Stimulated activated CD8-positive, alpha-beta memory T cell treated with anti-CD3 and anti-CD28 coated beads, Interleukin-4, amount 100 ng/mL, for 1 hour (primary cell): ENCODE measurements at places on chromosomes 4 and X.

- no peak for DNase-seq
These were observed 76.5 kb upstream of the MSX1 start for GRCh38 chr4:4782969-4783368.

- DNase-seq = no peak
These were observed 287.0 kb upstream of the TET2 start for GRCh38 chr4:104859601-104860237.

DNA sequence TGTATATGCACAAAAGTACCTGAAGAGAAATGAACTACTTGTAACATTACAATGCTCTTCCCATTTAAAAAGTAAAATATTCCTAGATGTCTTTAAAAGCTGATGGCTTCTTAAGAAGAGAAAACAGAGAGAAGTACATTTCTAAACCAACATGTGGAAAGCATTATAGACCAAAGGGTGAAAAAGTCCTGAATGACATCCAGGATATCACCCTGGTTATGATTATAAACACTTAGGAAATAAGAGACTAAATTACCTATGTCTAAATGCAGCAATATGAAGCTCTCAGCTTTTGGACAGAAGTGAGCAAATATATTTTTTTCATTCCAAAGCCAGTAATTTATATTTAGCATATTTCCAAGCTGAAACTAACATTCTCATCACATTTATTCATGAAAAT, 21.7 kb upstream of the EGFL6 start:
- no peak for DNase-seq

DNA sequence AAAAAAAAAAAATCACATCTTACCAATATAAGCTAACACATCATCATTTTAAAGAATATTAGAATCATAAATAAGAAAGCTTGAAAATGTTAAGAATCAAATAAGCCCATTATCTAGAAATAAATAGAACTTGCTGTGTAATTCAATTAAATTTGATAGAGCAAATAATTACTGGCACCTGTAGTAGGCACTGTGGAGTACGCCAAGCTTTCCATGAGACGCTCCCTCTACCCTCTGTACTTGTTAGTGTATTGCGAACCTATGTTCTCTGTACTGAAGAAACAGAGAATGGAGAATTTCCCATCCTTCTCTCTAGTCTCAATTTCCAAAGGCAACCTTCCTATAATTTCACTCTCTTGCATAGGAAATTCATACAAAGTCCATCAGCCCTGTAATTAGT, 61.7 kb upstream of the HAND2 start:
- DNase-seq = no peak

DNA sequence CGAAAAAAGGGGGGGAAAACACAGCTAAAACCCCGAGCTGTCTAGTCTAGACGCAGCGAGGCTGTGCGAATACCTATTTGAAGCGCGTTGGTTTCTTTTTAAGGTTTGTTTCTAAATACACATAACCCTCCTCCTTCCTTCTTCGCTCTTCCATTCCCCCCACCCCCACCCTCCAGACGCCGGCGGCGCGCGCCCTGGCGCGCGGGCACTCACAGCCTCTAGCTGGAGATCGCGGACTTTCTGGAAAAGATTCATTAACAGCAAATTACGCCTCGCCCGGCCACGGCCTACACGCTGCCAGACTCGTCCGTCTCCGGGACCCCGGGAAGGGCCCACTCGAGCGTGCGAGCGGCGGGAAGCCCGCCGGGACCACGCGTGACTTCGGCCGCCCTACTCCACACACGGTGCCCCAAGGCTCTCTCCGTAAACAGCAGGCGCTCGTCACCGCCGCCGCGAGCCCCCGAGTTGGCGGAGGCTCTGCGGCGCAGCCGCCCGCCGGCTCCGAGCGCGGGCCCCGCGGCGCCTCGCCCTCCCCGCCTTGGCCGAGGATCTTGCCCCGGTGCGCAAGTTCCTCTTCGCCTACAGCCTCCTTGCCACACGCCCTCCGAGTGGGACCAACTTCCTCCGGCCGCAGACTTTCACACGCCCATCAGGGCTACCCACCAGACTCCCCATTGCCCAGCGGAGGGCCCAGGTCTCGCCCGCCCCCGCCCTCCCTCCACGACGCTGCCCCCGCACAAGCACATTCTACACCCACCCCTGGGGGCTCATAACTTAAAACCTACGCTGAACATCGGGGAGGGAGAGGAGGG, 2.0 kb downstream of the BCOR start:
- no peak for DNase-seq

DNA sequence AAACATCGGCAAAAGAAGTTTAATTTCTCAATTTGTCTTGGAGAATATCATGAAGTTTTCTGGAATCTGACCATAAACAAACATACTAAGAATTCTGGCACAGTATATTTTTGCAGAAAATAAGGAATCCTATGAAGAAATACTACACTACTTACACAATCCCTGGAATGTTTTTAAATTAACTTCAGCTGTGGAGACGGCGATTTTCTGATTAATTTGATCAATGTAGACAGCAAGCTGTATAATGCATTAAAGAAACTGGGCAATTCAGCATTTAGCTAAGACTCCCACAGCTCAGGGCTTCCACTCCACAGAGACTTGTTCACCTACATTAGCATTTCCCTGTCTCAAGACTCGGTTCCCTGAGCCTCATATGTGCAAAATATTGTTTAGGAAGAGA, 12.2 kb downstream of the EGFL6 start:
- DNase-seq = no peak

- DNase-seq = no peak
These were observed 12.4 kb downstream of the BOD1L1 start for GRCh38 chr4:13615161-13615560.

GRCh38 chr4:163878336-163879121, 384.0 kb downstream of the TMA16 start:
- DNase-seq = no peak

- DNase-seq = no peak
These were observed 292.1 kb downstream of the STIM2 start for GRCh38 chr4:27152703-27153102.

- no peak for DNase-seq
These were observed 60.2 kb upstream of the PGAM4 start for GRCh38 chrX:78029663-78030062.

DNA sequence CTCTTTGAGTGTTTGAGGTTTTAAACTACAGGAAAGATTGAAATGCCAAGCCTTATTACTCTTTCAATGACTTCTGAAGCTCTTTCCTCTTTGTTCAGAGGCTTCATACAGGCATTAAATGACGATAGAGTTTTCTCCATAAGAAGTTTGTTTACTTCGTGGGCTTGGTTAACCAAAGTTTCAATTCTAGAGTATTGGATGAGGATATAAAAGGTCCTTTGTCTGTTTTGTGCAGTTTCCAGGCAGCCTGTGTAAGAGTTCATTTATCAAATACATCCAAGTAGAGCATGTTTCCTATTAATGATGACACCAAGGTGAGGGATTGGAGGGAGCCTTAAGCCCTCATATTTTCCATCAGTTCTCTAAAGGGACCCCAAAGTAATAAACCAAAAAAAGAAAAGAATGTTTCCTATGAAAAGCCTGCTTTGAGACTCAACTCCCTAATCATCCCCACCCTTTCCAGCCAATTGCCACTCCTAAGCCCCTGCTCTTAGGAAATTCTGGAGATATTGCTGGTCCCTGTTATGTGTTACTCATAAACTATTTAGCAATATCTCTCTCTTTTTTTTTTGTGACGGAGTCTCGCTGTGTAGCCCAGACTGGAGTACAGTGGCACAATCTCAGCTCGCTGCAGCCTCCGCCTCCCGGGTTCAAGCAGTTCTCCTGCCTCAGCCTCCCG, 106.2 kb upstream of the IL13RA1 start:
- no peak for DNase-seq

- no peak for DNase-seq
These were observed 22.7 kb upstream of the SEPSECS start for GRCh38 chr4:25182937-25183336.

DNA sequence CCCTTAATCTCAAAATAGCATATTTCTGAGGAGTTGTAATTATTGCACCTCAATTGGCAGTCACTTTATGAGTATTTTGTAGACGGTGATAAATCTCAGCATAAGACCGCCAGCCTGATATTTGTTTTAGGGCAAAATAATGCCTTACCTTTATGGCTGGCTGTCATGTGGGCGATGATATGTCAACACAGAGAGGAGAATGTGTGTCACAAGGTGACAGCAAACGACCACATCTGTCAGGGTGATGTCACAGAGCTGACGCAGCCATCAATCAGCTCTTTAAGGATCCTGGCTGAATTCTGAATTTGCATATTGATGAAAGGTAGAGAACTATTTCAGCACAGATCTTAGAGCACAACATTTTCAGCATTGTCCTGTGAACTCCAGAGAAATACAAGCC, 209.7 kb downstream of the CEP135 start:
- DNase-seq = no peak

GRCh38 chrX:9383655-9384054, 81.2 kb upstream of the TBL1X start:
- no peak for DNase-seq

GRCh38 chrX:150649096-150649870, 43.9 kb upstream of the MTMR1 start:
- DNase-seq = no peak

- DNase-seq = no peak
These were observed 5.4 kb upstream of the ACE2 start for GRCh38 chrX:15606136-15606535.

DNA sequence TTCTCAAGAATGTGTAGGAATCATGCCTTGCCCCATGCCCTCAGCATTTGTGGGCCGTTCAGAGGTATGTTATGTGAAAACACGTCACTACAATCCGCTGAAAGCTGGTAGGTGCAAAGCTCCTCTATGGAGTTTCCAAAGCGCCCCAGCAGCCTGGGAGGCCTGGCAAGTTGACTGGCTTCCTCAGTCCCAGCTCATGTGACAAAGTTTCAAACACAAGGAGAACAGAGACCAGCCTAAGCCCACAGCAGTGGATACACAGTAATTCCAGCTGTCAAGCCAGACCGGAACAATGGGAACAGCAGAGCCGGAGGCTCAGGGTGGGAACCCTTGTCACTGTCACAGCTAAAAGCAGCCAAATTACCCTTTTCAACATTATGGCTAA, 33.5 kb downstream of the NAT8L start:
- DNase-seq = no peak

DNA sequence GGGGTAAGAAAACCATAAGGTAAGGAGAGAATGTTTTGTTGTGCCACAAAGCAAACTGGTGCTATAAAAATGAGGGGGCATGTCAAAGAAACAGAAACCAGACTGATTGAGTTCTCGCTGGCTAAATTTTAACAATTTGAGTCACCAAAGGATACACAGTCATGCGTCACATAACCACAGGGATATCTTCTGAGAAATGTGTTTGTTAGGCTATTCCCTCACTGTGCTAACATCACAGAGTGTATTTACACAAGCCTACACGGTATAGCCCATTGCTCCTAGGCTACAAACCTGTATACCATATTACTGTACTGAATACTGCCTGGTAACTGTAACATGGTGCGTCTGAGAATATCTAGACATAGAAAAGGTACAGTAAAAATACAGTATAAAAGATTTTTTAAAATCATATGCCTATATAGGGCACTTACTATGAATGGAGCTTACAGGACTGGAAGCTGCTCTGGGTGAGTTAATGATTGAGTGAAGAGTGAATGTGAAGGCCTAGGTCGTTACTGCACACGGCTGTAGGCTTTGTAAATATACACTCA, 50.1 kb downstream of the FBXW7 start:
- no peak for DNase-seq

GRCh38 chr4:32102896-32103295, 1382.7 kb downstream of the PCDH7 start:
- no peak for DNase-seq

DNA sequence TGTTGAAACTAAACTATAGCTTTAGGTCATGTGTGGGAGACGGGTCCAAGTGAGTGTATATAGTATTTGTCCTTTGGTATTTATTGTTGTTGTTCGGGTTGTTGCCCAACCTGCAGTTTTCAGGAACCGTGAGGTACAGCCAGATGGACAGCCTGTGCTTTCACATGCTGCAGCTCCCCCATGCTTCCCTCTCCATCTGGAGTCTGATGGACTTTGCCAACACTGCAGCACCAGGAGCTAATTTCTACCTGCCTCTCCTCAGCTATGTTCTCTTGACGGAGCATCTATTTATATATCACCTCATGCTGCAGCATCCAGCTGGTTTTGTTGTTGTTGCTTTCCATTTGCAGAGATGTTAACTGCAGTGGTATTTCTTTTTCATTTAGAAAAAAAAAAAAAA, 80.1 kb downstream of the TLL1 start:
- DNase-seq = no peak

GRCh38 chr4:104752337-104752736, 257.6 kb upstream of the CXXC4 start:
- no peak for DNase-seq

DNA sequence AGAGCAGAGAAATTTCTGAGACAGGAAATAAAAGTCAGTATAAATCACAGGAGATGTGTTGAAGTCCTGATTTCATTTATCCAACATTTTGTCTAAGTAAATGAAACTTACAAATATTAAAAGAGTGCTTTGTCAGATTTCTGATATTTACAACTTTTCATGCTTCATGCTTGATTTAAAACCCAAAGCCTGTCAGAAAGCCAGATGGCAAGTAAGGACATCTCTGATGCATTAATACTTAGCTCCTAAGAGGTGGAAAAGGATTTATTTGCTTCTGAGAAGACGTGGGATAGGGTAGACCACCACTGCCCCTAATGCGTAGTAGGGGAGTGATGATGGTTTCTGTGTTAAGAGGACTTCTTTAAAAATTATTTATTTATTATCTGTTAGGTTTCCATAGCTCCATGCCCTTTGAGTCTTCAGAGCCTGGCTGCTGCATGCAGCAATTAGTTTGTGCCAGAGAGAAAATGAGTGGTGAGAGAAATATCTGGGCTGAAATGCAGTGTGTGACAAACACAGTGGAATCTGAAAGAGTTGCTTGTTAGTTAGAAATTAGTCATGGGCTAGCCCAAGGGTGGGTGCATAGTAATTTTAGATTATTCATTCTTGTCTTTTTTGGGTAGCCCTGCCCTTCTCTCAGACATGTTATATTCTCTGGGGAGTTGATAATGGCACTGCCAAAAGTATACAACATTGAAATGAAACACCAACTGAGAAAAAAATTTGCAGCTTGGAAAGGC, 333.8 kb downstream of the C4orf33 start:
- no peak for DNase-seq

- no peak for DNase-seq
These were observed 78.1 kb downstream of the ARSF start for GRCh38 chrX:3119376-3119775.
